Activated CD4-positive, alpha-beta T cell treated with anti-CD3 and anti-CD28 coated beads, Interleukin-2, amount 50 U/mL, for 1 hour (primary cell): ENCODE measurements at places on chromosomes 2 and 18.
A peak's percentile ranks its signal among the peaks of the same experiment; 100 is the strongest.

GRCh38 chr2:240819126-240819857 is 727 bp downstream of the KIF1A start:
- DNase-seq: no peak

DNA sequence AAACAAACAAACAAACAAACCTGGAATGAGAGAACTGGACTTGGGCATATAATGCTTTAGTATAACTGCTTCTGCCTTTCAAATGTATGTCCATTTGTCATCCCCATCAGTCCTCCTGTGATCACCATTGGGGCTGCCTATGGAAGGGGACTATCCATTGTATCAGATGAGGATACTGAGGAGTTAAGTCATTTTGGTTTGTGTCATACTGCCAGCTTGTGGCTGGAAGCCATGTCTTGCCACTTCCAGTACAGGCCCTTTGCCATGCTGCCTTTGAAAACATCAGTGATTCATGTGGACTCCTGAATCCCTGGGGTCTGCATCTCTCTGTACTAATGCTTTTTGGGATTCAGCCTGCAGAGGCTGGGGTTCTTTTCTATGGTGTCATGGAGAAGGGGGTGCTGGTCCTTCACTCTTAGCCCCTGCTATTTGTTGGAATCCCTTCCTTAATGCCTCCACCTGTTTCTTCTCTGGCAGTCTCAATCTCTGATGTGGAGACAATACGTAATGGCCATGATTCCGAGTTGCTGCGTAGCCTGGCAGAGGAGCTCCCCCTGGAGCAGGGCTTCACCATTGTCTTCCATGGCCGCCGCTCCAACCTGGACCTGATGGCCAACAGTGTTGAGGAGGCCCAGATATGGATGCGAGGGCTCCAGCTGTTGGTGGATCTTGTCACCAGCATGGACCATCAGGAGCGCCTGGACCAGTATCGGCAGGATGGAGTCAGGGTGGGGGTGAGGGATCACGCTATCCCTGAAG is 10.6 kb downstream of the PLCD4 start:
- DNase-seq: no peak

- DNase-seq: no peak
Observed at GRCh38 chr2:98823196-98824170, 92.6 kb upstream of the MGAT4A start.

GRCh38 chr2:1830936-1831619 is 86.8 kb upstream of the PXDN start:
- no peak for DNase-seq

- DNase-seq: no peak
Observed at GRCh38 chr2:227035711-227036367, 128.2 kb downstream of the COL4A4 start.

- no peak for DNase-seq
Observed at GRCh38 chr2:94960266-94960665, 65.2 kb upstream of the MAL start.

GRCh38 chr2:105873721-105874120 is 129.0 kb downstream of the NCK2 start:
- DNase-seq: peak; percentile 30

DNA sequence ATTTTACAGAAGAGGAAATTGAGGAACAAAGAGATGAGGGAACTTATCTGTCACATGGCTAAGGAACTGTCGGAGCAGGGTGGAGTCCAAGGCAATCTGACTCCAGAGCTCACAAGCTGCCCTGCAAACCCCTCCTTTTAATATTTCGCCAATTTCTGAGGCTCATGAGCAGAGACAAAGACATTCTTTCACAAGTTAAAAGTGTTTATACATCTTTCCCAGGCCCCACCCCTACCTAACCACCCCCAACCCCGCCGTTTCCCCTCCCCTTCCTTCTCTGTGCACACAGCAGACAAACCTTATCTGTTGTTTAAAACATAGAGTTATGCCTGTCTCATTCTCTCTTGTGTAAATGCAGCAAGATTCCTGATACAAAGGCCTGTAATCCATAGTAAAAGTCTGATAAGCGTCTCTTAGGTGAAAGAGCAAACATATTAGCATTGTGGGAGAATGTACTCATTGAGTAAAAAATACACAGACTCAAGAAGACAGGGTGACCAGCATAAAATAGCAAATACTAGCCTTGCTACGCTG is 44.3 kb downstream of the EPHA4 start:
- DNase-seq: peak; percentile 52

DNA sequence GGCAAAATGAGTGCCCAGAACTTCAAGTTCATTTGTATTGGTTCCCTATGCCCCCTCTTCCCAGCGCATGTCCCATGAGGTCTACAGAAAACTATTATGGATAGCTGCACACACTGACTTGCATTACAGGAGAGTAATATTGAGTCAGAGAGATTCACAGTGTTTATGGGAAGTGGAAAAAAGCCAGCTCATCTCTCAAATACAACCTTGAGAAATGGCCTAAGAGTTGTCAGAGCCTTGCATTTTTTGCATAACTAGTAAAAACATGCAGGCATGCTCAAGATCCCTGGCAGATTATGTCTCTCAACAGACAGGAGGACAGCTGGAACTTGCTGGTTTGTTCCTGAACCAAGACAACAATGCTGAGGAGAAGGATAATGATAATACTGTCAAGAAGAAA is 1292.8 kb downstream of the DSC3 start:
- DNase-seq: no peak

- no peak for DNase-seq
Observed at GRCh38 chr2:119692310-119692709, 13.3 kb downstream of the TMEM177 start.

- no peak for DNase-seq
Observed at GRCh38 chr2:204024503-204024902, 87.9 kb downstream of the ICOS start.

DNA sequence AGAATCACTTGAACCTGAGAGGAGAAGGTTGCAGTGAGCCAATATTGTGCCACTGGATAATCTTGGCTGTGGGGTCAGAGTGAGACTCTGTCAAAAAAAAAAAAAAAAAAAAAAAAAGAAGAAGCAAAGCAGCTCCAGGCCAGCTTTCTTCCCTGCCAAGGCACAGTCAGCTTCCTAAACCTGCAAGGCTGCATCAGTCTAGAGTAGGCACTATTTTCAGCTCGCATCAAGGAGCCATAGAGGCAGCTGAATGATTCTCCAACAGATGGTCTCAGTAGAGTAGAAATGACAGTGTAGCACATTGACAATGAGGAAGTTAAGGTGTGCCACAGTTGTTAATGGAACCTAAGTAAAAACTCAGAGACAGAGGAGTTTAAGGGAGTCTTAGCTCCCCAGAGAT is 35.6 kb downstream of the BMP10 start:
- DNase-seq: no peak

DNA sequence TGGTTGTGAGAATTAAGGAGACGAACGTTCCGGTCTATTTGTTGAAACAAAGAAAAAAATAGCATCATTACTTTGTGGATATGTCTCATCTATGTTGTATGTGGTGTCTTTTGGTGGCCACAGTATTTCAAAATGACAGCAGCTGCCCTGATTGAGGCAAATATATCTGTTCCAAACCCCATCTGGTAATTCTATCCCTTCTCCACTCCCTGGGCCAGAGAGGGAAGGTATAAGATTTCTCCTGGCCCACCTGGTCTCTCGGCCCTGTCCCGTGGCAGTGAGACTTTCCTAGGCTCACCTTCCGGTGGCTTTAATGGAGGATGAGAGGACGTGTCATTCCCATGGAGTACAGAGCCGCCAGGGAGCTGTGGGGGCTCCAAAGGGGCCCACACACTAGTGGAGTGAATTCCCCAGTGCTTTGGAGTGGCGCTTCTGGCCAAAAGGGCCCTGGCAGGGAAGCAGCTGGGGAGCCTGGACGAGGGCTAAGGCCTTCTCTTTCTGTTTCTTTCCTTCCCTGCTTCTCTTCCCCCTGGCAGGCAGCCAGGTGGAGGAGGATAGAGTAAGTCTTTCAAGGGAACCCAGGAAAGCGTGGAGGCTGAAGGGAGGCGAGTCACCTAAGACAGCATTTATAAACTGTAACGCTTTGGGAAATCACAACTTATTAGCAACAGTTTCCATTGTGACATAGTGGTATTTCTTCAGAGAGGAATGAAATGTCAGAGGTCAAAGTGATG is 5.6 kb downstream of the FOSL2 start:
- no peak for DNase-seq

DNA sequence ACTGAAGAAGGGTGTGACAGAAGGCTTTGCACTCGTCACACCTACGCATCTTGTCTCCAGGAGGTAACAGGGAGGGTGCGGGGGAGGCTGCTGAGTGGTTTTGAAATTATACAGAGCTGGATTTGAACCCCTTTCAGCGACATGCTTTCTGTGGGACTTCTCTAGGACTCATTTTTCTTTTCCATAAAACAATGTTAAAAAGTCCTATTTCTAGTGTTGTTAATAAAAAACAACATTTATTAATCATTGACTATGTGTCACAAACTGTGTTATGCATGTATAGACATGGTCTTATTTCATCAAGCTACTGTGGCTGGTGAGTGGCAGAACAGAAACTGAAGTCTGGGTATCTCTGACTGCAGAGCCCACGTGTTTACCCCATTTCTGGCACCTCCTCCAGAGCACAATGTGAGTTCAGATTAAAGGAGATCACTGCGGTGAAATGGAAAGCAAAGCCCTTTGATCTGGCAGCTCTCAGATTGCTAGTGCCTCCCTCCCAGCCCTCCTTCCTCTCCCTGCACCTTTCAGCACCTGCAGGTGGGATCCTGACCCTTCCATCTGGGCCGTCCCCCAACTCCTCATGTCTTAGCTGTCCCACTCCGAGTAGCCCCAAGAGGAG is 315.5 kb upstream of the MYT1L start:
- DNase-seq: peak; percentile 18

DNA sequence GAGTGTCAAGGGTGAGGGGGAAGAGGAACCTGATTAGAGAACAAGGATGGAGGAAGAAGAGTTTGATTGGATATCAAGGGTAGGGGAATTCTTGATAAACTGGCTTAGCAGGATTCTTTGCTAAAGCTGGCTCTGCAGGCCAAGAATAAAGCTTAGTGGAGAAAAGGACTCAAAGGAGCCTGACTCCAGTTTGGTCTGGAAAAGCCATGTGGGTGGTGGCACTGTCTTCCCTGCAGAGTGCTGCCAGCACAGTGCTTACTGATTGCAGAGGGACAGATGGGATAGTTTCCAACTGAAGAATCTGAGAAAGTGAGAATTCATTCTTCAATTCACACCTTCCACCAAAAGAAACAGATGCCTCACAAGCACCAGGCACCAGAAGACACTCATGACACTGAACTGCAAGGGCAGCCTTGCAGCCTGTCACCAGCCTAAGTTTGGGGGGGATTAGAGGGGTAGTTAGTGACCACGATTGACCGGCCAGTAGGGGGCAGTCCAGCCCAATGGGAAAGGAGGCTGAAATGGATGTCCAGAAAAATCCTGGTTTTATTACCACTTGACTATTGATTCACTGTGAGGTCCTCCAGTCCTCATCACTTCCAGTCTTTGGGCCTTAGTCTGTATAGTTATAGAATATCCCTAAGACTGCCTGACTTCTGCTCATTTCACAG is 334.5 kb downstream of the SMAD2 start:
- peak; percentile 2 for DNase-seq

DNA sequence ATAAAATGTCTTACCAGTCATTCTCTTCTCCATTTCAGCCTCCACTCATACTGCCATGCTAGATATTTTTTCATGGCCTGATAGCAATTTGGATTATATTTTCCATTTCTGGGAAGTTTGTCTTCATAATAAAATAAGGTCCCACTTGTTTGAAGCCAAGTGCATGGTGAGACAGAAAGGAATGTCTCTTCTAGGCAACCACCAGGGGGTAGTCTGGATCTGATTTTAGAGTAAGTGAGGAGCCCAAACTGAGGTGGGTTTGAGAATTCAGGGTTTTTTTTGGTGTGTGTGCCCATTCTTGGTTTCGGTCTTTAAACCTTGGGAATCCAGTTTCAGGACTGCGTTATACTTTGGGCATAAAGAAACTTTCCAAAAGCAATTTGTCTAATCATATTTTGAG is 315.5 kb downstream of the RPRM start:
- DNase-seq: no peak

DNA sequence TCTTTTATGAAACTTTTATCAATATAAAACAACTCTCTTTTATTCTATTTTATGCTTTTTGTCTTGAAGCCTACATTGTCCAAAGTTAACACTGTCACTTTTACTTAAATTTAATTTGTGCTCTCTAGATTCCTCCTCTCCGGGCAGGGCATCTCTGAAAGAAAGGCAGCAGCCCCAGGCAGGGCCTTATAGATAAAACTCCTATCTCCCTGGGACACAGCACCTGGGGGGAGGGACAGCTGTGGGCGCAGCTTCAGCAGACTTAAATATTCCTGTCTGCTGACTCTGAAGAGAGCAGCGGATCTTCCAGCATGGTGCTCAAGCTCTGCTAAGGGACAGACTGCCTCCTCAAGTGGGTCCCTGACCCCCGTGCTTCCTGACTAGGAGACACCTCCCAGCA is 447.7 kb upstream of the FANCL start:
- DNase-seq: no peak

GRCh38 chr2:217289907-217290280 is 430.0 kb upstream of the TNP1 start:
- DNase-seq: no peak

DNA sequence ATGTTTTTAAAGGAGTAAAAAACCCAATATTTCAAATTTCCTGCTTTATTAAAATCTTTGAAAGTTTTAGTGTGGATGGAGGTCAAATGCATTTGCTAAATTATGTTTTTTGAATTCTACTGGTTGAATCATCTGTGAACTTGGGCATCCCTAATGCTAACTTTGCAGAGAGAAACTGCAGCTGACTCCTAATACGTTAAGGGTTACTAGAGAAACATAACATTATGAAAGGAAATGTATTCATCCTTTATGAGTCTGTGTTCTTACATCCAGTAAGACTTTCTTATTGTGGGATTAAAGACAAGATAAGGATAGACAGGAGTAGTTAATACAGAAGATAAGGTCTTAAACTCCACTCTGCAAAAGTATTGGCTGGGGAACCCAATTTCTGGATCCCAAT is 140.6 kb downstream of the FAM124B start:
- DNase-seq: no peak

DNA sequence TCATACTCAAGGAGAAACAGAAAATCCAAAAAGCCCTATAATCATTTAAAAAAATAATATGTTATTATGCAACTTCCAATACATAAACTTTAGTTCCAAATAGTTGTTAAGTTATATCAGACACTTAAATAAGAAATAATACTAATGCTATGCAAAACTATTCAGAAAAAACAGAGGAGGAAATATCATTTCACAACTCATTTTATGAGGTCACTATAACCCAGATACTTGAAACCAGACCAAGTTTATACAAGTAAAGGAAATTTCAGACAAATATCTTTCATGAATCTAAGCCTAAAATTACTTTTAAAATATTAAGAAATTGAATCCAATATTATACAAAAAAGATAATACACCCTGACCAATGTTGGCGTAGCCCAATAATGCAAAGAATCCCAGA is 260.8 kb downstream of the CD226 start:
- no peak for DNase-seq

DNA sequence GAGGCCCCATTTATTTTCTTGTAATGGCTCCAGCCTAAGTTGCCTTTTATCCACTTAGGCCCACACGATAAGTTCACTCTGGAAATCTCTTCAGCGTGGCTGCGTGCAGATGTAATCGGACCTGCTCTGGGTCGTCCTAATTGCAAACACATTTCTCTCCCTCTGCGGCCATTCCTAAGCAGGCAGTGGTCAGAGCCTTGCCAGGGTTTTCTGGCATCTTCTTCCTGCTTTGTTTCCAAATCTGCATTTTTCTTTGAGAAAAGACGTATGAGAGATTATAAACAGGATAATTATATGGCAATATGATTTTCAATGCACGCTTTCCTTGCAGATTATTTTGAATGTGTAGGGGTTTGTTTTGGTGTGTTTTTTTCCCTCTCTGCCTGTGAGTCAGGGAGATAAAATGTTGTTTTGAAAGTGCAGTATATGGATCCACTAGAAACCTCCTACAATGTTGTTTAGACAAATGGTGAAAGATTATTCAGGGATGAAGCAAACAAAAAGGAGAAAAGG is 239.4 kb upstream of the TANK start:
- DNase-seq: no peak
